Activated CD4-positive, alpha-beta T cell treated with anti-CD3 and anti-CD28 coated beads, Interleukin-2, Interleukin-6, amounts not matched to agents 100 ng/mL and 50 ng/mL, durations not matched to agents 16 hours and 8 hours (primary cell): ENCODE measurements at places on chromosomes 13 and 19.
A peak's percentile ranks its signal among the peaks of the same experiment; 100 is the strongest.

DNA sequence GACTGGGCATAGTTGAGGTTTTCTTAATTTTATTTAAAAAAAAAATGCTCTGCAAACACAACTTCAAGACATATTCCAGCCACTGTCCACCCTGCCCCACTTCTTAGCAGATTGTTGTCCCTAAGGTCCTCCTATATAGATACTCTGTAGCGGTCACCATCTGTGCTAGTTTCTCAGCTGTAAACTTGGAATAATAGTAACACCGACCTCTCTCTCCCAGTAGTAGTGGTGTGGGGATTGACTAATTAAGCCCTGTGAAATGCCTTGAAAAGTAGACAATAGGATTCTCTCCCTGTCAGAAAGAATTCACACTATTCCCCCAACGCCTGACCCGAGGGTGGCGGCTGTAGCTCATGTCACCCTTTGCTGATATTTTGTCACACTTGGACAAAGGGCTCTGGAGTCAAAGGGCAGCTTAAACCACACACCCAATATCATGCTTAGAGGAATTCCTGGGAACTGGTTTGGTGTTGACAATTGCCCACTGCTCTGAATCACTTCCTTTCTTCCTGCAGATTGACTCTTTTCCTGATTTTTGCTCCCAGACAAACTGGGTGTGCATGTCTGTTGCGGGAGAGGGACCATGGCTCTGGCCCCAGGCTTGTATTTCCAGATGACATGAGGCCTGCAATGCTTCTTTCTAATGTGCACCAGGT, 9.2 kb upstream of the SERP2 start:
- DNase-seq: no peak

- DNase-seq: no peak
These were observed 7.8 kb downstream of the CEACAM4 start for GRCh38 chr19:41619018-41619556.

DNA sequence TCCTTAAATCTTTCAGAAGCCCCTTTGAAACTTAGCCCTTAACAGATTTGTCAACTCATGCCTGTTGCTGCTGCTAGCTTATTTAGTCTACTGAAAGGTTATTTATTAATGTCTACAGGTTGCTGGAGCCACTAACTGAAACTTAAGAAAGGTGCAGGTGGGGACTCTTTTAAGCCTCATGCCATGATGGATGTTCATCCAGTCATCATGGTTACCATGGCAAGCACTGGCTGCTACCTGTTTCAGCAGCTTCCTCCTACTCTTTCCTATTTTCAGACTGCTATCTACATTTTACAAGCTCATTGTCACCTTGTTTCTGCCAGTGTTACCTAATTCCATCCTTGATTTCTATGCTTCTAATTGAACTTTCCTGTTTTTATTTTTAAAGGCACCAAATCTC, 27.1 kb downstream of the DGKH start:
- no peak for DNase-seq

DNA sequence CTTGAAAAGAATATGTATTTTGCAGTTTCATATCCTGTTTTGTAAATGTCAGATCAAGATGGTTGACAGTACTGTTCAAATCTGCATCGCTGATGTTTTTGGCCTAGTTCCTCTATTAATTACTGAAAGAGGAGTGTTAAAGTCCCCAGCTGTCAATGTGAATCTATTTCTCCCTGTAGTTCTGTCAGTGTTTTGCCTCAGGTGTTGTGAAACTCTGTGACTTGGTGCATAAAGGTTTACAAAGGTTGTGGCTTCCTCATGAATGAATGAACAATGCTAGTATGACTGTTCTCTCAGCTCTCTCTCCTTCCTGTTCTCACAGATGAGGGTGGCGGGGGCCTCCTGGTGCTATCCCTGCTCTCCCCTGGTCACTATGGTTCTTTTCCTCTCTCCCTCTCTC, 142.4 kb downstream of the MYCBP2 start:
- DNase-seq: peak; percentile 78

- no peak for DNase-seq
These were observed 328.9 kb upstream of the SLC10A2 start for GRCh38 chr13:103395139-103395538.

DNA sequence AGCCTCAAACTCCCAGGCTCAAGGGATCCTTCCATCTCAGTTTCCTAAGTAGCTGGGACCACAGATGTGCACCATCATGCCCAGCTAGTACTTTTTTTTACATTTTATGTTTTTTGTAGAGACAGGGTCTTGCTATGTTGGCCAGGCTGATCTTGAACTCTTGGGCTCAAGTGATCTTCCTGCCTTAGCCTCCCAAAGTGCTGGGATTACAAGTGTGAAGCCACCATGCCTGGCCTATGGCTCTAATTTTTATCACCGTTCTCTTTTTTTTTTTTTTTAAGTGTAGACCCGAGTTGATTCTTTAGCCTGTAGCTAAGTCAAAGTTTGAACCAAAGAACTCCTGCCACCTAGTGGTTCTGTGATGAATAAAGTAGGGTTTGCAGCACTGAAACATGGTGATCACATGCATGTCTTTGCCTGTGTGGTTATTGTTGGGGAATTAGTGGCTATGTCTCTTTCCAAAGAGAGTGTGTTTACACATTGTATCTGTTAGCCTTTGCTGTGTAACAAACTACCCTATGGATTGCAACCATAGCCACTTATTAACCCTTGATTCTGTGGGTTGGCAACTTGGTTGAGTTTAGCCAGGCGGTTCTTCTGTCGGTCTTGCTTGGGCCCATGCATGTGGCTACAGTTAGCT, 11.6 kb downstream of the NFILZ start:
- DNase-seq: peak; percentile 21

GRCh38 chr13:20185366-20186056, 7.2 kb downstream of the GJB2 start:
- no peak for DNase-seq

- DNase-seq: no peak
These were observed 9.6 kb downstream of the BCAM start for GRCh38 chr19:44818466-44819031.

DNA sequence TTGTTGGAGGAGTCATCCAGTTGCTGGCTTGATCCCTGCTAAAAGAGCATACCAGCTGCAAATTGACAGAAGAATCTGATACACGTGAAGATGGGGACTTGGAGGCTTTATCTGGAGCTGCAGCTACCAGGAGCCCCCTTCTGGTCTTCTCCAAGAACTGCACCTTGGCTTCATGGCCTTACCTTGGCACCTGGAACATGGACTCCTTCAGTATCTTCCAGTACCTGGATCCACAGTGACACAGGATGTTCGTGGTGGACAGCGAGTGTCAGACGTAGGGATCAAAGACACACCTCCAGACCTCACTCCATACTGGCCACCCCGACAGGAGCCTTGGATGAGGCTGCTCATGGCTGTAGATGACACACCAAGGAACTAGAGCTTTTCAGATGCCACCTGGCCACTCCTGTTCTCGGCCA, 9.9 kb upstream of the ACSBG2 start:
- peak; percentile 78 for DNase-seq

- DNase-seq: no peak
These were observed 44.2 kb downstream of the TBC1D4 start for GRCh38 chr13:75437582-75438318.

GRCh38 chr13:97976610-97977521, 23.4 kb downstream of the IPO5 start:
- peak; percentile 26 for DNase-seq

DNA sequence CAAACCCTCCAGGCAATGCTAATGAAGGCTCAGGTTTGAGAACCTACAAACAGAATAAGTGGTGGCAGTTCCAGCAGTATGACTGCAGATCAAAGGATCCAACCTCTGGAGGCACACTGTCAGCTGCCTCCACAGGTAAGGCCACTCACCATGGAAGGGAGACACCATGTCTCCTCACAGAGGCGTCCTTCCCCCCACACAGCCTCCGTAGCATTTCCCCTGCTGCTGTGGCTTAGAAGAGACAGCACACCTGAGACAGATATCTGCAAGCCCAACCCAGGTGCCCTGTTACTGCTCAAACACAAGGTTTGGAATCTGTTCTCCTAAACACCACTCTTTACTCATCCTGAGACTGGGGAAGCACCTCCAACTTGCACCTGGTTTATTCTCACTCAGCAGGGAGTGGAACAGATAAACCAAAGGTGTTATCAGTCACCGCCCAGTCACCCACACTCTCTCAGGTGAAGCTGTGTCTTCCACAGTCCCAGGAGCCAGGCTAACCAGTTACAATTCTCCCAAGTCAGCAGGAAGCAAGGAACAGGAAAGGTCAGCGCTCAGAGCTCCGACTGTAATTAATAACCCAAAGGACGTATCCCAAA, 311.2 kb downstream of the FOXO1 start:
- no peak for DNase-seq

DNA sequence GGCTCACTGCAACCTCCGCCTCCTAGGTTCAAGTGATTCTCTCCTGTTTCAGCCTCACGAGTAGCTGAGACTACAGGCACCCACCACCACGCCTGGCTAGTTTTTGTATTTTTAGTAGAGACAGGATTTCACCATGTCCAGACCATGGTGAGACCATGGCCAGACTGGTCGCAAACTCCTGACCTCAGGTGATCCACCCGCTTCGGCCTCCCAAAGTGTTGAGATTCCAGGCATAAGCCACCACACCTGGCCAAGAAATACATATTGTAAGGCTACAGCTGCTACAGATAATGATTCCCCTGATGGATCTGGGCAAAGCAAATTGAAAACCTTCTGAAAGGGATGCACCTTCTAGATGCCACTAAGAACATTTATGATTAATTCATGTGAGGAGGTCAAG, 17.8 kb downstream of the PLPP2 start:
- DNase-seq: no peak
